ENCODE measurements at places on chromosomes 5 and 9.

- DNase-seq, result no peak
These were observed 123.3 kb upstream of the SLC12A2 start for GRCh38 chr5:127960270-127960691.

DNA sequence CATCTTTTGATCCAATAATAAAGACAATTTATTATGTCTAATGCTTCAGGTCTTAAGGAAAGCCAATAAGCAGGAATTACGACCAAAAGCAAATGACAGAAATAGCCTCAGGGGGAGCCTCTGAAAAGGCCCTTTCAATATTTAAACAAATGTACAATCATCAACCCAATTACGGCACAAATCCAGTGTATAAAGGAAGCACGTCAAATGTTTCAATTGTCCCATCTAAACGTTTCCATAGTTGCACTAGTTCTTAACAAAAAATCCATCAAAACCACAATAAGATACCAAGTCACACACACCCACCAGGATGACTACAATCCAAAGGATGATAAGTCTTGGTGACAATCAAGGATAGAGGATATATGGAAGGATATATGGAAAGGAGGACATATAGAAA lies 41.9 kb downstream of the PSMB7 start:
- no peak for DNase-seq

DNA sequence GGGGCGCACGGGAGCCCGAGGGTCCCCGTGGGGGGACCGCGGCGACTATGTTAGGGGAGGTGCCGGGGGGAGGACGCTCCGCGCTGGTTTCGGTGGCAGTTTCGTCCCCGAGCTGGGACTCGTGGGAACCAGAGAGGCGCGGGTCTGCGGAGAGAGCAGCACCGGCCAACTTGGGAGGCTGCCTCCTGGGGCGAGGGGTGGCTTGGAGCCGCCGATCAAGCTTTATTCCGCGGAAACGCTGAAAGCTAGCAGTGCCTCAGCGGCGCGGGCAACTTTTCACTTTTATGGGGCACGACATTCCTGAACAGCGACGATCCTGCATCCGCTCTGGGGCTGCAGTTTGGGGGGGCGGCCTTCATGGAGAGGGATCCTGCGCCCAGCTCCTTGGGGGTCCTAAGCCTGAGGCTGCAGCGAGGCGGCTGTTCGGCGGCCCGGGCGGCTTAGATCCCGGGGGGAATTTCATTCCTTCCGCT lies 369 bp downstream of the OCLN start:
- no peak for DNase-seq

DNA sequence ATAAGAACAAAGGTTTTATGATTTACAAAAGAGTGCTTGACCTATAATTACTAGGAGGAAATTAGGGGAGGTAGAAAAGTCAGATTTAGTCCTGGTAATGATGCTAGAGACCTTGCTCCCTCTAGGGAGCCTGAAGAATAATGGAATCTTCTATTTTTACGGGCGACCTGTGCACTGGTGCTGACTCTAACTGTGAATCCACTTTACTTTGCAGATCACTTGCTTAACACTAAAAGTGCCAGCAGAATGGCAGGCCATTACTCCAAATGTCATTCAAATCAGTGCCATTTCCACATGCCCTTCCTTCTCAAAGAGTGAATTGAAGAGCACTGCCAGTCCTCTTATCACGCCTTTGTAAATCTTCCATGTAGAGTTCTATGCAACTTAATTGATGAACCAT lies 359.4 kb upstream of the ARRDC3 start:
- DNase-seq, result no peak

DNA sequence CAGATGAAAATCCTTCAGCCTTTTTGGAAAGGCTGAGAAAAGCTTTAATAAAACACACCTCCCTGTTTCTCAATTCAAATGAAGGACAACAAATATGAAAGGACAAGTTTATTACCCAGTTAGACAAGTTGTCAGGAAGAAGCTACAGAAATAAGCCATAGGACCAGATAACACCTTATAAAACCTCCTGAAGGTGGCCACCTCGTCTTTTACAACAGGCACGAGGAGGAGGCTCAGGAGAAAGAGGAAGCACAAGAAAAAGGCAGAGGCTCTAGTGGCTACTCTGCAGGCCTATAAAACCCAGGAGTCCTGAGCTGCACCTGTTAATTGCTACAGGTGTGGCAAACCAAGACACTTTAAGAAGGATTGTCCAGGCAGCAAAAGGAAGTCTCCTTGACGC lies 352.1 kb upstream of the CDH18 start:
- DNase-seq, result no peak

All from NK-92 treated with Interleukin-12 subunit alpha and Interleukin-12 subunit beta, amount 100 ng/mL, for 24 hours (cell line).